ENCODE measurements at places on chromosomes 11 and 22.

GRCh38 chr22:32583074-32583682 lies 108.6 kb downstream of the FBXO7 start:
- no peak for DNase-seq

DNA sequence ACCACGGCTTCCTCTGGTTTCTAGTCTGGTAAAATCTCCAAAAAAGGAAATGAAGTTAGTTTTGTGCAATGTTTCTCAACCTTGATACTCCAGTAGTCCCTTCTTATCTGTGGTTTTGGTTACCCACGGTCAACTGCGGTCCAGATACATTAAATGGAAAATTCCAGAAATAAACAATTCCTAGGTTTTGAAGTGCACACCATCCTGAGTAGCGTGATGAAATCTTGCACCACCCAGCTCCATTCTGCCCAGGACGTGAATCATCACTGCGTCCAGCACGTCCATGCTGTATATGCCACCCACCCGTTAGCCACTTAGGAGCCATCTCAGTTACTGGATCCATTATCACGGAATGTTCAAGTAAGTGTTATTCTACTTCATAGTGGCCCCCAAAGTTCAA lies 117.0 kb downstream of the FBXO7 start:
- no peak for DNase-seq

DNA sequence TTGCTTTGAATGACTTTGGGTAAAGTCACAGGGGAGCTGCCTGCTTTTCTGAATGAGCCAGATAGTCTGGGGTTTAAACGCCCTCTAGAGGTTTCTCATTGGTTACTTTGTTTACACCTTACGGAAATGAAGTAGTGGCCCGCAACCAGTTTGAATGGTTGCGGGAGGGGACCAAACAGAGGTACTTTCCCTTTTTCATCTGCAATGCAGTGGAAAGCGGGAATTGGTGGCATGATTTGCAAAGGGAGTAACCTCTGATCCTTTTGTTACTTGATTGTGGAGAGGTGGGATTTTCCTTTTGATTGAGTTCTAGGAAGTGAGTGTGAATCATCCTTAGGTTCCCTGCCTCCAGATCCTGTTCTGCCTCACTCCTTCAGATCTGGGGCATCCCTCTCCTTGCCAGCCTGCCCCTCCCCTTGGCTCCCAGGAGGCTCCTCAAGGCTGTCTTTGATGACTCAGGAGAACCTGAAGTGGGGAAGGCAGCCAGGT lies 15.9 kb upstream of the GLYATL1 start:
- DNase-seq = no peak

DNA sequence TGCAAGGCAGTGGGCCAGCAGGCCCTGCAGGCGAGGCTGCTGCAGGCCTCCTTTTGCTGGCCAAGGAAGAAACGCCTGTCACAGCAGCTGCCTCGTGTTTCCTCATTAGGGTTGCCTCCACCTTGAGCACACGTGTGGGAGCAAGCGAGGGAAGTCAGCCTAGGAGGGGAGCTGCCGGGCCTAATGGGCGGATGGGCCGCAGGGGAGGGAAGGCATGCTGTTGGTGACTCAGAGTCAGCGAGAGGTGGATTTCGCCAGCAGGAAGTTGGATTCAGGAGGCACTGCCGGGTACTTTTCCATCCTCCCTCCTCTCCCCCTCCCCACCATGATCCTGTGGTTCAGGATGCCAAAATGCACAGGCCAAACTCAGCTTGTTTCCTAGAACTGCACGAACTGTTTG lies 498.7 kb downstream of the METTL15 start:
- no peak for DNase-seq

- no peak for DNase-seq
Observed at GRCh38 chr11:93613231-93613831, 48.2 kb upstream of the CEP295 start.

DNA sequence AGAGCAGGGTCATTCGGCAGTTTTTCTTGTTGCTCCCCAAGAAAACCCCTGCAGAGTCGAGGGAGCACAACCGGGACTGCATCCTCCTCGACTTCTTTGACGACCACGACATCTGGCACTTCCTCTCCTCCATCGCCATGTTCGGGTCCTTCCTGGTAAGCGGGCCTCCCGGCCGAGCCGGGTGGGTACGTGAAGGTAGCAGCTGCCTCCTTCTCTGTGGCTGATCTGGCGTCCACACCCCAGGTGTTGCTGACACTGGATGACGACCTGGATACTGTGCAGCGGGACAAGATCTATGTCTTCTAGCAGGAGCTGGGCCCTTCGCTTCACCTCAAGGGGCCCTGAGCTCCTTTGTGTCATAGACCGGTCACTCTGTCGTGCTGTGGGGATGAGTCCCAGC lies 3.4 kb upstream of the TAGLN start:
- no peak for DNase-seq

DNA sequence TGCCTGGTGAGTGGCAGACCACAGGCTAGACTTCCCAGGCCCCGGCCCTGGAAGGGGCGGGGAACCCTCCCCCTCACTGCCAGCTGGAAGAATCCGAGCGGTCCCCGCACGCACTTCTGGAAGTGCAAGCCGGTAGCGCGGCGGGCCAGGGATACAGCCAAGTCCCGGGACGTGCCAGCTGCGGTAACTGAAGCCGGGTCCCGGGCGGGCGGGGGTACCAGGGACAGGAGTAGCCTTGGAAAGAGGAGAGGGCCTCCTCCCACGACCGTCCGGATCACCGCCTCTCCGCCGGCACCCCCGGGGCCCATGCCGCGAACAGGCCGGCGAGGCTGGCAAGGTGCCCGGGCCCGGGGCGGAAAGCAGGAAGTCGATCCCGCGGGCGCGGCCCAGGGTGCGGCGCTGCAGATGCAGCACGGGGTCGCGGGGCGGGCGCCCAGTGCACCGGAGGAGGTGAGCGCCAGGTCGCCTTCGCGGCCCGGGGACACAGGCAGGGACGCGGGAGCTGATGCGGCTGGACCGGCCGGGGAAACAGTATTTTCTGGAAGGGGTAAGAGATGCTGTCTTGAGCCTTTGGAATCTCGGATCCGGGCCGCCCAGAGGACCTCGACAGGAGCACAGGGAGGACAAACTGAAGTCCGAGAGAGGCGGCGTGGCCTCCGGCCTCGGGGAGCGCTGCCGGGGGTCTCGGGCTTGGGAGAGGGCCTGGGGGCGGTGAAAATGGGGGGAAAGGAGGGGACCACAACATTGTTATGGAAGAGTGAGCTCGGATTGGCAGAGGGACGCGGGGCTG lies 783 bp upstream of the SLC35C1 start:
- peak; percentile 49 for DNase-seq

- no peak for DNase-seq
Observed at GRCh38 chr22:41683616-41684015, 5.1 kb downstream of the SNU13 start.

GRCh38 chr11:64863391-64864060 lies 14.9 kb downstream of the EHD1 start:
- no peak for DNase-seq

DNA sequence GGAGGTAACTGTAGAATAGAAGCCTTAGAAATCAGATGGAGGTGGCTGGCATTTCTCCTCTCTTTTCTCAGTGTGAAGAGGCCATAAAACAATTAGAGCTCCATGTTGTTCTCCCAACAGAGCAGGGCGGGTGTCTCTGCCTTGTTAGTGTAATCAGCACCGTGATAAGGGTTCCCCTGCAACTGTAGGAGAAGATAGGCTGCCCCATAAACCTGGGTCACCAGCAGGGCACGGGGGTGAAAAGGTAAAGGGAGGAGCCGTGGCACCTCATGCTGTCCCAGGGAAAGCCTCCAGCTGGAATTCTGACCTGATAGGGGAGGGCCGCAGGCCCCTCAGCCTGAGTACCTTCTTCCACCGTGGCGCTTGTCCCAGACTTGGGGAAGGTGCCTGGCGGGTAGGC lies 68.7 kb downstream of the ISX start:
- DNase-seq = no peak

GRCh38 chr22:49733631-49734030 lies 94.0 kb downstream of the BRD1 start:
- DNase-seq = no peak

DNA sequence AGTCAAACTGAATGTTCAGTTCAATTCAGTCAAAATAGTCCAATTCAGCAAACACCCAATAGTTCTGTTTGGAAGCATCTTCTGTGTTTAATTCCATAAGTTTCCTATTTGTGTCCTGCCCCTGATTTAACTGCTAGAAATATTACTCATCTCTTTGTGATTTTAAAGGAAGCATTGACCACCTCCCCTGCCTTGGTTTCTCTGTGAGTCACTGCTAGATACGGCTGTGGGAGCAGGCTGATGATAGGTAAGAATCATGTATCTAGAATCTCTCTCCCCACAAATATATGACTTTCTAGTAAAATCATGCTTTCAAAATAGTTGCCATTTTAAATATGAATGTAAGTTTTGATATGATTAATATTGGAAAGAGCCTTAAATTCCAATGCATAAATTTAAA lies 888.5 kb downstream of the NTM start:
- no peak for DNase-seq

DNA sequence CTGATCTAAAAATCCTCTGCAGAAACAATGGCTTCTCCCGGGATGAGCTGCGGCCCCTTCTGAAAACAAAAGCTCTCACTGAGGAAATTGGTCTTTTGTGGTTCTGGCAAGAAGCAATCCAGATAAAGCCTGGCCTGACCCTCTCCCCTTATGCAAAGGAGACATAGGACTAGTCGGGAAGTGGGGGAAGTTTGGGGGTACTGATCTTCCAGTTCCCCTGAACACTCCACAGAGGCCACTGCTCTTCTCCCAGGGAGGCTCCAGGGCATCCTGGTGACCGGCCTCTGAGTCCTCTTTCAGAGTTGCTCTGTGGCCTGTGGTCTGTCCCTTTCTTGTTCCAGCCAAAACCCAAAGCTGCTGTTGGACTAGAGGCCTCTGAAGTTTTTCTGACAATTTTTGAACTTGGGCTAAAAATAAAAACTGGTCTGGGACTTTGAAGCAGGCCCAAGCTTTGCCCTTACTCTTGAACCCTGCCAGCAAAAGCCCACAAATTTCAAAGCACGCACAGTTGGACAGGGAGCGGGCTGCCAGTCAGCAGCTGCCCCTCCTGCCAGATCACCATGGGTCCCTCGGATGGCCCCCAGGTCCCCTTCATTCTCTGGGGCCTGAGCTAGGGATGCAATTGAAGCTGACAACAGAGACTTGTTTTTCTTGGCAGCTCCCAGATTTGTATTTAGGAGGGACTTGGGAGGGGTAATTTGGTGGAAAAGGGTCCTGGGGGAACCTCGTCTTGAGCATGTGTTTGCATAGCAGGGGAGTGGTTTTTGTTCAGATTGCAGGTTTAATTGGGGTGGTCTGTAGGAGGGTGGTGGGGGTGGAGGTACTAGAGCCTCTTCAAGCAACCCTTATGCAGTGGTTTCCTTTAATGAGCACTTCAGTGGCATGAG lies 381.6 kb upstream of the CADM1 start:
- no peak for DNase-seq

GRCh38 chr22:28116219-28116673 lies 197.2 kb upstream of the PITPNB start:
- no peak for DNase-seq

DNA sequence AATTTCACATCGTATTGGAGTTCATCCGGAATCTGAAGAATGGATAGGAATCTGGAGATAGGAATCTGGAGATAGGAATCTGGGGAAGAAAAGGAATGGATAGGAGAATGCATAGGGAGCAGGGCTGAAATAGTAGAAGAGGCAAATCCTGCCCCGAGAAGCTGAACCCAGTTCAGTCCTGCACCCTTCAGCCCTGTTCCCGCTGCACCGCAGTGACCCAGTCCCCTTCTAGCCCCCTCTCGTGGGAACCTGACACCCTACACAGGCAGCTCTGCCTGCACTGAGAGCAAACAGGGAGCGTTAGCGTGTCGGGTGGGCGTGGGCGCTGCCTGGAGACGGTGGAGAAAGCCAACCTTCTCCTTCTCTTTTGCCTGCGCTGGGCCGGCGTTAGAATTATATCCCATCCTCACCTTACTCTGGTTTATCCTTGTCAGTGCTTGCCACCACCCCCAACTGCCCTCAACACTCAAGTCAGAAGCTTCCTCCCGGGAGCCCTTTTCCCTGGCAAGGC lies 1.0 kb upstream of the CCKBR start:
- no peak for DNase-seq

DNA sequence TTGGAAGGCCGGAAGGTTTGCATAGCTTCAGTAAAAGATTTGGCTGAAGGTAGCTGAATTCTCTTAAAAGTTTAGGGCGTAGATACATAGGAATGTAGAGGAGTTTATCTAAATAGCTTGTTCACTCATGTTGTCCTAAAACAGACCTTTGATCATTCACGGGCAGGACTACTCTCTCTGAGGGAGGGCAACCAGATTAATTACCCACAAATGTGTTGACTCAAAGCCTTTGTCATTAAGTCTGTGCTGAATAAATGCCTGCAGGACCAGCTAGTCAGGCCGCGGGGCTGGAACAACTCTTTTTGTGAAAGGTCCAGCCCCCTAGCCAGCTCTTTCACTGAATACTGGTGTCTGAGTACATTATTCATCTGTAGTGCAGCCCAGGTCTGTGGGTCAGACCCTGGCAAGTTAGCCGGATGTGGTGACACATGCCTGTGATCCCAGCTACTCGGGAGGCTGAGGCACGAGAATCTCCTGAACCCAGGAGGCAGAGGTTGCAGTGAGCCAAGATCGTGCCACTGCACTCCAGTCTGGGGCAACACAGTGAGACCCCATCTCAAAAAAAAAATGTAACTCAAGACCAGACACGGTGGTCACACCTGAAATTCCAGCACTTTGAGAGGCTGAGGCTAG lies 2.8 kb upstream of the FADD start:
- no peak for DNase-seq

DNA sequence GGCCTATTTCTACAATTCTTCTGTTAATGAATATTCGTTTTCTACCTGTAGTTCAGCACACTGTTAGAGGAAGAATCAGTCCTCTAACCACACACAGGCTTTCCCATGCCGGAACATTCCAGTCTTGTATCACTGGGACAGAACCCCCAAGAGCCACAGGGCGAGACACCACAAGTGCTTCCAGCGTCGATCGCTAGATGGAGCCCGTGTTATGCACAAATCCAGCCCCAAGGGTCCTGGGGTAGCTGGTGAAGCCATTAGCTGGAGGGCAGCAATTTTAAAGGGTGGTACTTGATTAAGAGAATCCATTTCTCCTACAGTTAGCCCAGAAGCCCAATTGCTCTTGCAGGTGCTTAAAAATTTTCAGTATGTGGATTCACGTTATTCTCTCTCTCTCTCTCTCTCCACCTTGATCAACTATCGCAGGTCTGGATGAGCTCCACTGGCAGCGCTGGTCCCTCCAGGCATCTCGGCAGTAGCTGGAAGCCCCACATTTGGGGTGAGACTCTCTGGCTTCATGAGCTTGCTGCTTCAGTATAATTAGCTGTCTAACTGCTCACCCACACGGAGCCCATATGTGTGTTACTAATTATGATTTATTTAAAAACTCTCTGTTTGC lies 148.2 kb upstream of the SNX19 start:
- no peak for DNase-seq

DNA sequence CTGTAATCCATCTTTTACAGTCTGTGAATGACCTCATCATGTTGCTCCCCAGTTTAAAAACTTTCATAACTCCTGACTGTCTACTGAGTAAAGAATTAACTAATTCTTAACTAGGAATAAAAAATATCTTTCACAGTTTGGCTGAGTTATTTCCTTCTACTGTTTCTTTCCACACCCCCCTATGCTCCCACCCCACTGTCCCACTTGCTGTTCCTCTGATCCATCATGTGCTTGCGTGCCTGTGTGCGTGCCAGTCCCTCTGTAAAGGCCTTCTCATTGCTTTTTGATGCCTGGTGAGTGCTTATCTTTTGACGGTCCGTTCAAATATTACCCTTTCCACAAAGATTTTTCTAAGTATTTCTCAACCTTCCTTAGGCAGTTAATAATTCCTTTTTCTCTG lies 55.6 kb downstream of the ATG16L2 start:
- DNase-seq = no peak
